Activated B cell treated with CpG ODN at 0.5 μM for 24 hours (primary cell): ENCODE measurements at places on chromosomes 16 and 17. TPM values are rescaled to one million over a fixed set of nuclear protein-coding genes. Genes with fewer than 3 reads are reported as not detected.
A peak's percentile ranks its signal among the peaks of the same experiment; 100 is the strongest.

- no peak overlapping the region for H3K27ac ChIP-seq
- peaks cover 2% of the 10 kb centered on the region for H3K4me1 ChIP-seq
- H3K36me3 ChIP-seq: peaks cover 56% of the 10 kb centered on the region
- H3K4me3 ChIP-seq: no peak overlapping the region
- no peaks in the 10 kb centered on the region for H3K27me3 ChIP-seq
These were observed 11.1 kb downstream of the XYLT2 start for GRCh38 chr17:50356892-50357510.

DNA sequence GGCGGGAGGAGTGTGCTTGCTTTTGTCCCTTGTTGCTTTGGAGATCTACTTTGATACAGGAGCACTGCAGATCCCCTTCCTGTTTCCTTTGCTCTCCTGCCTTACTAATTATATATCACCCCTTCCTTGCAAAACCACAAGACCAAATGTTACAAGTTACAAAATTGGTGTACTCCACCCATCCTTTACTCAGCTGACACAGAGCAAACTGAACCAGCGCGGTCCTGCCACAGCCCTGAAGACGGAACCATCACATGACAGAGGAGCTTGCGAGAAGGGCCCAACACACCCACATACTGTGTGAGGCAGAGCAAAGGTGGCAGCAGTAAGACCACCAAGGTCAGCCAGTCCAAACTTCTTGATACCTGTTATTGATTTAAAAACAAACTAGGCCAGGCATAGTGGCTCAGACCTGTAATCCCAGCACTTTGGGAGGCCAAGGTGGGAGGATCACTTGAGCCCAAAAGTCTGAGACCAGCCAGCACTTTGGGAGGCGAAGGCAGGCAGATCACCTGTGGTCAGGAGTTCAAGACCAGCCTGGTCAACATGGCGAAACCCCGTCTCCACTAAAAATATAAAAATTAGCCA, 33.2 kb downstream of the CYTH1 start:
- peaks cover 96% of the 10 kb centered on the region for H3K4me1 ChIP-seq
- H3K27me3 ChIP-seq: no peaks in the 10 kb centered on the region
- peaks cover 15% of the 10 kb centered on the region for H3K36me3 ChIP-seq
- H3K27ac ChIP-seq: peak overlapping the region; percentile 87

- no peaks in the 10 kb centered on the region for H3K36me3 ChIP-seq
- no peak overlapping the region for H3K27ac ChIP-seq
- no peak for DNase-seq
- H3K4me3 ChIP-seq: no peak overlapping the region
- no peaks in the 10 kb centered on the region for H3K4me1 ChIP-seq
These were observed 30.5 kb downstream of the RPGRIP1L start for GRCh38 chr16:53673189-53673588.

DNA sequence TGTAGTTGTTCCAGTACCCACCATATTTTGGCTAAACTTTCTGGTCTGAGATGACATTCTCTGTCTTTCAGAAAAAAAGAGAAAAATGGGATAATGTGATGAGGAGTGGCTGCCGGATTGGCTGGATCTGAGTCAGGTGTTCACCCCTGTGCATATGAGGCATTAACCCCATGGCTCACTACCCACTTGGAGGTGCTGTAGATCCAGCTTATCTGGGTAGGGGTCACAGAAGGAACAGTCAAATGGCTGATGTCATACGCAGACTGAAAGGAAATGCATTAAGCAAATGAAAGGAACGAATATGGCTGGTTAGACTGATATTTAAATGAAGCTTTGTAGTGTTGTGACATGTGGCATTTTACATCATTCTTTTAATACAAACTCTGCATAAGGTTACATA, 17.3 kb downstream of the MAP2K6 start:
- H3K27ac ChIP-seq: no peak overlapping the region
- H3K27me3 ChIP-seq: no peaks in the 10 kb centered on the region
- no peak overlapping the region for H3K4me3 ChIP-seq
- no peaks in the 10 kb centered on the region for H3K36me3 ChIP-seq

GRCh38 chr17:80072410-80072809, 29.0 kb upstream of the GAA start:
- H3K27ac ChIP-seq: no peak overlapping the region
- H3K4me3 ChIP-seq: no peak overlapping the region
- no peaks in the 10 kb centered on the region for H3K36me3 ChIP-seq
- no peak for DNase-seq
- H3K4me1 ChIP-seq: peaks cover 3% of the 10 kb centered on the region
- H3K27me3 ChIP-seq: peaks cover 15% of the 10 kb centered on the region

Gene NTN1
- 1.0 and 1.1 TPM in 2 replicates for total RNA-seq

Gene GSDMA
- total RNA-seq: not detected in 2 replicates

DNA sequence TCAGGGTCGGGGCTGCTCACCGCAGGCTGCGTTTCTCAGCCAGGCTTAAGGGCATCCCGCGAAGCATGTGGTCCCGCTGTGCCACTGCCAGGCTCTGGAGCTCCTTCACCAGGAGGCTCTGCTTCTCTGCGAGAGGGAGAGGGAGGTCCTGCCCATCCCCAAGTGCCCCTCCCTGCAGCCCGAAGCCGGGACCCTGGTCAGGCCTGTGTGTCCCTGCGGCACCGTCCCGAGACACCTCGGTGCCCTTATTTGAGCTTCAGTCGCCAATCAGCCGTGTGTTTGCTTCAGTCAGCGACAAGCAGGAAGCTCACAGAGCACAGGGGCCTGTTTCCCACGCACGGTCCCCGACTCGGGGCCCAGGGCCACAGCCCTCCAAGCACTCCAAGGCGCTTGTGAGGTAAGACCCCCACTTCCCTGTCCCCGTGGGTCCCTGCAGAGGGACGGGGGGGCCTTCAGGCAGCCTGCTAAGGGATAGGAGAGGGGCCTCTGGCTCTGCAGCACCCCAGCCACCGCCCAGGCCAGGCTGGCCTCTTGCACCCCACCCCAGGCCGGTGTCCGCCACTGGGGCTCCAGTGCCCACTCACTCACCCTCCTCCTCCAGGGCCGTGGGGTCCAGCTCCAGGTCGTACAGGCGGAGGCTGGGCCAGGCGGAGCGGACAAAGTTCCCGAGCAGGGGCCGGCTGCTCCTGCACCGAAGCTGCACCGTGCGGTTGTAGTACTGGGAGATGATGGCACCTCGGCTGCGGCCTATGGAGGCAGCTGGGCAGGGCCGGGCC, 3.2 kb downstream of the TMC6 start:
- peak overlapping the region; percentile 32 for H3K4me3 ChIP-seq
- H3K27ac ChIP-seq: peak overlapping the region; percentile 70
- peaks cover 83% of the 10 kb centered on the region for H3K4me1 ChIP-seq
- H3K27me3 ChIP-seq: no peaks in the 10 kb centered on the region

DNA sequence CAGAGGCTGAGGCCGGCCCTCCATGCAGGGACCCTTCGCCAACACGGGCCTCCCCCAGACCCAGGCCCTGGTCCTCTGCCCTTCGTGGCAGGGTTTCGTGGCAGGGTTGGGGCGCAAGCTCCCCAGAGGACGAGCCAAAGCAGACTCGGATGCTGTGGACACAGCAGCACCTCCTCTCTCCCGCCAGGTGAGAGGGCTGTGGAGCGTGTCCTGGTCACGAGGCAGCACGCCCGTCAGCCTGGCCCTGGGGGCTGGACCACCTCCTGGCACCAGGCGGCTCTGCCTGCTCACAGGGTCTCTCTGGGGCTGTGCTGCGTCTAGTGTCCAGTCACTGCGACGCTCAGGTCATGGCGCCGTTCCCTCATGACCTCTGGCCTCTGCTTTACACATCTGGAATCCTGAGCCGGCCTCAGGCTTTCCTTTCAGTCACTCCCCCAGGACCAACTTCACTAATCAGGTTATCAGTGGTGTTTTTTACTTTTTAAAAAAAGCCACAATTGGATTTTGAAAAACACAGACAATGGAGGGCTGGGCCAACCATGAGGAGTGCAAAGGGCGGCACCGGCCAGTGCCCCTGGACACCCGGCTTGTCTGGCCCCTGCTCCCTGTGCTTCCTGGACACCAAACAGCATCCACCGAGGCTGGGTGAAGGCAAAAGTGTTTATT, 5.4 kb downstream of the NDUFAF8 start:
- H3K27ac ChIP-seq: peak overlapping the region; percentile 24
- H3K4me3 ChIP-seq: no peak overlapping the region
- no peak for DNase-seq
- peaks cover 21% of the 10 kb centered on the region for H3K36me3 ChIP-seq
- H3K4me1 ChIP-seq: peaks cover 32% of the 10 kb centered on the region

DNA sequence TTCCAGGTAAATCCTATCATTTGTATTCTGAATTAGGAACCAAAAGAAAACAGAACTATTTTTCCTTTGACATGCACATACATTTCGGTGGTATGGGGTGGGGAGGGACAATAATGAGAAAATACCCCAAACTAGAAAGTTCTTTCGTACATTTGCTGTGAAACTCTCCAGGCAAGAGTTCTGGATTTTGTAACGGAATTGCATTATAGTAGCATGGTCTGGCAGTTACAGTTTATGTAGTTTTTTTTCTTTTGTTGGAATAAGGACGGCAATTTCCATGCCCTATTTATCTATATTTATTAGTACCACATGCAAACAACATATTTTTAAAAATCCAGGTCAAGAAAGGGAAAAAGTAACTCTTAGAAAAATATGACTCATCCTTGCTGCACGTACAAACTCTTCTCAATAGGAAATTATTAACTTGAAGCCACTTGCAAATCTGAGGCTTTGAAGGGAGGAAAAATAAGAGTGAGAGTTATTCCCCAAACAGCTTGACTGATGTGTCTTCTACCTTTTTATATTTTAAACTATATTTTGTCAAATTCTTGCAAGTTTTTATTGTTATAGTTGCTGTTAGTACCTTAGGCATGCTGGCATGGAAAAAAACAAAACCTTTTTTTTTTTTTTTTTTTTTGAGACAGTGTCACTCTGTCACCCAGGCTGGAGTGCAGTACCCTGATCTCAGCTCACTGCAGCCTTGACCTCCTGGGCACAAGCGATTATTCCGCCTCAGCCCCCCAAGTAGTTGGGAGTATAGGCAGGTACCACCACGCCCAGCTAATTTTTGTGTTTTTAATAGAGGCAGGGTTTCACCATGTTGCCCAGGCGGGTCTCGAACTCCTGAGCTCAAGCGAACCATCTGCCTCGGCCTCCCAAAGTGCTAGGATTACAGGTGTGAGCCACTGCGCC, 69.3 kb downstream of the WWP2 start:
- H3K4me3 ChIP-seq: no peak overlapping the region
- no peak overlapping the region for H3K27ac ChIP-seq
- H3K36me3 ChIP-seq: peaks cover 40% of the 10 kb centered on the region
- DNase-seq: no peak
- H3K4me1 ChIP-seq: no peaks in the 10 kb centered on the region

GRCh38 chr16:89230255-89230654, 12.8 kb downstream of the ZNF778 start:
- no peaks in the 10 kb centered on the region for H3K4me1 ChIP-seq
- H3K27ac ChIP-seq: no peak overlapping the region
- no peak overlapping the region for H3K4me3 ChIP-seq
- H3K36me3 ChIP-seq: peaks cover 68% of the 10 kb centered on the region

- DNase-seq: no peak
- no peaks in the 10 kb centered on the region for H3K4me1 ChIP-seq
- H3K27me3 ChIP-seq: no peaks in the 10 kb centered on the region
These were observed 150.5 kb upstream of the SOX9 start for GRCh38 chr17:71970312-71970711.

DNA sequence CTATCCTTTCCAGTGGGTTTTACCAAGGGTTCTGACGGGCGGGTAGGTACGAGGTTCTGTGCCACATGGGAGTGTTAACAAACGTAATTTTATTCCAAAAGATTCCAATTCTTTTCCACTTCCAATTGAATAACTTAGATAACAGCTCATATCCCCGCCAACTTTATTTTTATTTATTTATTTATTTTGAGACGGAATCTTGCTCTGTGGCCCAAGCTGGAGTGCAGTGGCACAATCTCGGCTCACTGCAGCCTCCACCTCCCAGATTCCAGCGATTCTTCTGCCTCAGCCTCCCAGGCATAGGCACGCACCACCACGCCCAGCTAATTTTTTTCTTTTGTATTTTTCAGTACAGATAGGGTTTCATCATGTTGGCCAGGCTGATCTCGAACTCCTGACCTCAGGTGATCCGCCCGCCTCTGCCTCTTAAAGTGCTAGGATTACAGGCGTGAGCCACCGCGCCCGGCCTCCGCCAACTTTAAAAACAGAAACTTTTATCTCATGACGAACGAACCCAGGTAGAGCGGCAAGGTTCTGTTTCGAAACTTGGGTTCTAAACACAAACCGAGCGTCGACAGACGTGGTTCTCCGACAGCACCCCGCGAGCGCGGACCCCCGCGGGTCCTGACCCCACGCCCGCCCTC, 613 bp downstream of the ECI1 start:
- H3K27ac ChIP-seq: peak overlapping the region; percentile 87
- DNase-seq: no peak
- peak overlapping the region; percentile 86 for H3K4me3 ChIP-seq
- H3K4me1 ChIP-seq: peaks cover 35% of the 10 kb centered on the region

GRCh38 chr16:57301126-57301817, 16.8 kb upstream of the PLLP start:
- no peak for DNase-seq
- H3K27me3 ChIP-seq: no peaks in the 10 kb centered on the region
- peaks cover 32% of the 10 kb centered on the region for H3K4me1 ChIP-seq
- H3K4me3 ChIP-seq: no peak overlapping the region

- no peaks in the 10 kb centered on the region for H3K27me3 ChIP-seq
- H3K4me3 ChIP-seq: no peak overlapping the region
- peaks cover 23% of the 10 kb centered on the region for H3K4me1 ChIP-seq
- H3K36me3 ChIP-seq: peaks cover 12% of the 10 kb centered on the region
These were observed 3.4 kb upstream of the PPP1R9B start for GRCh38 chr17:50153650-50154575.

DNA sequence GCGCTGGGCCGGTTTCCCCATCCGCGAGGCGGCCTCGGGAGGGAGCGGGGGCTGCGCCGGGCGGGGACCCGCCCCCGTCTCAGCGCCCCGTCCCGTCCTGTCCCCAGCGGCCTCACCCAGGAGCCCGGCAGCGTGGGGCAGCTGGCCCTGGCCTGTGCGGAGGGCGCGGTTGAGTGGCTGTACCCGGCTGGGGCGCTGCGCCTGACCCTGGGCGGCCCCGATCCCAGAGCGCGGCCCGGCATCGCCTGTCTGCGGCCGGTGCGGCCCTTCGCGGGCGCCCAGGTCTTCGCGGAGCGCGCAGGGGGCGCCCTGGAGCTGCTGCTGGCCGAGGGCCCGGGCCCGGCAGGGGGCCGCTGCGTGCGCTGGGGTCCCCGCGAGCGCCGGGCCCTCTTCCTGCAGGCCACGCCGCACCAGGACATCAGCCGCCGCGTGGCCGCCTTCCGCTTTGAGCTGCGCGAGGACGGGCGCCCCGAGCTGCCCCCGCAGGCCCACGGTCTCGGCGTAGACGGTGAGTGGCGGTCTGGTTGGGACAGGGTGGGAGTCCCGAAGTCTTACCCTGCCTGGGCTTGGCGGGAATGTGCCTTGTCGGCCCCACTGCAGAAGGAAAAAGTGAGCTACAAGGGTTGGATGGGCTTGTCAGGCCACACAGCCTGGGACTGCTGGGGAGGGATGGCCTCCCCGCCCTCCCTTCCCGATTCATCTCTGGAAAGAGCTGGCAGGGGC, 720 bp downstream of the METRN start:
- DNase-seq: peak; percentile 42
- H3K4me1 ChIP-seq: peaks cover 22% of the 10 kb centered on the region
- peaks cover 7% of the 10 kb centered on the region for H3K27me3 ChIP-seq

GRCh38 chr17:48547808-48548522, 3.1 kb upstream of the HOXB2 start:
- peaks cover 21% of the 10 kb centered on the region for H3K4me1 ChIP-seq
- peaks cover 22% of the 10 kb centered on the region for H3K27me3 ChIP-seq
- H3K36me3 ChIP-seq: no peaks in the 10 kb centered on the region
- DNase-seq: no peak
- peak overlapping the region; percentile 2 for H3K27ac ChIP-seq

- H3K27me3 ChIP-seq: peaks cover 20% of the 10 kb centered on the region
- H3K36me3 ChIP-seq: no peaks in the 10 kb centered on the region
- no peak overlapping the region for H3K4me3 ChIP-seq
- H3K27ac ChIP-seq: no peak overlapping the region
- DNase-seq: no peak
- H3K4me1 ChIP-seq: peaks cover 8% of the 10 kb centered on the region
These were observed 2.4 kb downstream of the OSGIN1 start for GRCh38 chr16:83955218-83956130.
